Effector CD8-positive, alpha-beta T cell (primary cell): ENCODE measurements at places on chromosomes 12 and 14.

GRCh38 chr14:88013750-88014349 lies 8.9 kb downstream of the GPR65 start:
- no peak for DNase-seq

DNA sequence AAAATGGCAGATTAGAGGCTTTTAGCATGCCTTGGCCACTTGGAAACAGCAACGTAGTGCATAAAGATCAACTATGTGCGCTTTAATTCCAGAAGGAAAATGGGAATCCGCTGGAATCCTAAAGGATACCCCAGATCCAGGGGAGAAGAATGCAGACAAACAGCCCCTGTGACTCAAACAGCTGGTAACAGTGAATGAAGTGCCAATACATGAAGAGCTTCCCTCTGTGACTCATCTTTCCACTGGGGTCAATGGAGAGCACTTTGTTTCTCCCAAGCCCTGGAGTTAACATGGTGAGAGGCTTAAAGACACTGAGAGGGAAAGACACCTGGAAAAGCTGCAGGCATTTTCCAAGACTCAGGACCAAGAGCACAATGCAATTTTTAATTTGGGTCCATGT lies 263.1 kb downstream of the CEP128 start:
- DNase-seq = no peak

- no peak for DNase-seq
Observed at GRCh38 chr14:55701638-55702037, 121.6 kb downstream of the KTN1 start.

- DNase-seq = peak; percentile 6
Observed at GRCh38 chr14:75427482-75428229, at the start of gene JDP2. Gene JDP2 (plus strand): TSS chr14:75428022. CDS start chr14:75437921, 9,899 bp downstream.

DNA sequence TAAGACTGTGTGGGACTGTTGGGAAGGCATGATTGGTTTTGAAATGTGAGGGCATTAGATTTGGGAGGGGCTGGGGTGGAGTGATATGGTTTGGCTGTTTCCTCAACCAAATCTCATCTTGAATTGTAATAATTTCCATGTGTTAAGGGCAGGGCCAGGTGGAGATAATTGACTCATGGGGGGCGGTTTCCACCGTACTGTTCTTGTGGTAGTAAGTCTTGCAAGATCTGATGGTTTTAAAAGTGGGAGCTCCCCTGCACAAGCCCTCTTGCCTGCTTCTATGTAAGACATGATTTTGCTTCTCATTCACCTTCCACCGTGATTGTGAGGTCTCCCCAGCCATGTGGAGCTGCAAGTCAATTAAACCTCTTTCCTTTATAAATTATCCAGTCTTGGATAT lies 76.6 kb upstream of the PPFIA2 start:
- no peak for DNase-seq

DNA sequence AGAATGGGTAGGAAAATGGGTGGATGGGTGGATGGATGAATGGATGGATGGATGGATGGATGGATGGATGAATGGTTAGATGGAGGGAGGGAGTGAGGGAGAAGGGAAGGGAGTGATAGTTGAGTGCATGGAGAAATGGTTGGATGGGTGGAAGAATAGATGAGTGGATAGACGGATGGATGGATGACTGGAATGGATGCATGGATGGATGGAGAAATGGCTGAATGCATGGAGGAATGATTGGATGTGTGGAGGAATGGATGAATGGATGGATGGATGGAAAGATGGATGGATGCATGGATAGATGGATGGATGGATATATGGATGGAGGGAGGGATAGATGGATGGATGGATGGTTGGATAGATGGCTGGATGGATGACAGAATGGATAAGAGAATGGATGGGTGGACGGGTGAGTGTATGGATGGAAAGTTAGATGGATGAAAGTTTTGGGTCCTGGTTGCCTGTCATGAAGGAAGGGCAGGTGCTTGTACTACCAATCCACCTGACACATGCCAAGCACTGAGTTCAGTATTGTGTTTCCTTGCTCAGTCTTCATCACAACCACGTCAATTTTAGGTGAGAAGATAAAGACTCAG lies 286.5 kb upstream of the RTL1 start:
- no peak for DNase-seq

DNA sequence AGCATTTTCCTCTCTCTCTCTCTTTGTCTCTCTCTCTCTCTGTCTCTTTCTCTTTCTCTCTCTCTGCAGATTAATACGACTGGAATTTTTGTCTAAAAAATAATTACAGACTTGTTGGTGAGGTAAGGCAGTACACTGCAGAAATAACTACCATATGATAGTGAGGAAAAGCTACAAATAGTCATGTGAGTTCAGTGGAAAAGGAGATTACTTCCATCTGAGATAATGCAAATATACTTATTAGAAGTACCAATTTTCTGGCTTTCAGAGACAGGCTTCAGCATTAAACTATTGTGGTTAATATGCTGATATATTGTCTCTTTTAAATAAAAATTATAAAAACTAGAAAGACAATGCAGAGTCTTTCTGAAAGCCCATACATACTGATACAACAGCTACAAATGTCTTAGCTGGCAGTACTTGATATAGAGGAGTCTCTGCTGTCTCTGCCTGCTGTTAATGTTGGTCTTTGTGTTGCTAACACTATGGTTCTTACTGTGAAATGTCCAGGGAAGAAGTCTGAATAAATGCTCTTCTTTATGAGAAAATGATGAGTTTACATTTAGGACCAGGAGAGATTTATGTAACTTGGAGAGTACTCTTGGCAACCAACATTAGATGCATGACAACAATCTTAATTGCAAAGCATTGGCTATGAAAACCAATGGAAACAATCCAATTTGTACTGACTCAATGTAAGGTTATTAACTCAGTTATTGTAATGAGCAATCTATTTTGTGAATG lies 167.0 kb downstream of the LRFN5 start:
- no peak for DNase-seq

- DNase-seq = no peak
Observed at GRCh38 chr12:29050503-29050902, 98.6 kb upstream of the FAR2 start.

DNA sequence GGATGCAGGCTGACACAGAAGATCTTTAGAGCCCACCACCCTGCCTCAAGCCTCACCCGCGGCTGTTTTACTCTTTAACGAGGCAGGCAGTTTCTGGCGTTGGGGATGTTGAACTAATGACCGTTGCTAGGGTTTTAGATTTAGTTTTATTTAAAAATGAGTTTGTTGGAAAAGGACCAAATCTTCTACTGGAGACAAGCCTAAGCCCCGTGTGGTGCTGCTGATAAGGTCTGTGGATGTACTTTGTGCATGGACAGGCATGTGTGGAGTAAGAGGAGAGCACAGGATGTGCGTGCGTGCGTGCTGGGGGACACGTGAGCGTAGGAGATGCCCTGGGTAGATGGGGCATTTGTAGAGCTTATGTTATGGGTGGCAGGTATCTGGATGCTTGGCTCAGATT lies 5.7 kb downstream of the NTF3 start:
- no peak for DNase-seq

DNA sequence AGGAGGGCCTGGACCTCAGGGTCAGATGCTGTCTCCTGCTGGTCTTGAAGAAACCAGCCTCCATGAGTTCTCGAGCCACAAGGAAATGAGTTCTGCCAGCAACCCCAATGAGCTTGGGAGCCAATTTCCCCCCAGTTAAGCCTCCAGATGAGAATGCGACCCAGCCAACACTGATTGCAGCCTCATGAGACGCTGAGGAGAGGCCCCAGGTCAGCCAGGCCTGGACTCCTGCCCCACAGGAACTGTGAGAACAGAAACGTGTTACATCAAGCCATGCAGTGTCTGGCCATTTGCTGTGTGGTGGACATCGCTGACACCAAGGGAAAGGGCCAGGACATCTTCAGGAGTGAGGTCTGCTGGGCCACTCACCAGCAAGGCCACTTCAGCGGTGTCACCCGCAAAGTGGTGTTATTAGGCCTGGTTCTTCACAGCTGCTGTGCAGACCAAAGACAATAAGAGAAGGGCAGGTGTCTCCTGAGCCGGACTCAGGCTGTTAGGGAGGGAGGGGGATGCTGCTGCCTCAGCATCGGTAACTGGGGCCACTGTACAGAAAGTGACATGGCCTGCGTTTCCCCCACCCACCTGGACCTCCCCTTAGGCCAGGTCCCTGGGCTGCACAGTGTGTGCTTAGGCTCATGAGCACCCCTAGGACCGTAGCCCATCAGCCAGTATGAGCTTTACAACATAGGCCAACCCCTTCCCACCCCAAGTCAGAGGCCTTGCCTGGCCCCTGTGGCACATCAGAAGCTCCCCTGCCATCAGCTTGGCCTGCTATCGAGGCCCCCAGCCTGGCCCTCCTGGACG lies 272.4 kb upstream of the RTL1 start:
- no peak for DNase-seq

DNA sequence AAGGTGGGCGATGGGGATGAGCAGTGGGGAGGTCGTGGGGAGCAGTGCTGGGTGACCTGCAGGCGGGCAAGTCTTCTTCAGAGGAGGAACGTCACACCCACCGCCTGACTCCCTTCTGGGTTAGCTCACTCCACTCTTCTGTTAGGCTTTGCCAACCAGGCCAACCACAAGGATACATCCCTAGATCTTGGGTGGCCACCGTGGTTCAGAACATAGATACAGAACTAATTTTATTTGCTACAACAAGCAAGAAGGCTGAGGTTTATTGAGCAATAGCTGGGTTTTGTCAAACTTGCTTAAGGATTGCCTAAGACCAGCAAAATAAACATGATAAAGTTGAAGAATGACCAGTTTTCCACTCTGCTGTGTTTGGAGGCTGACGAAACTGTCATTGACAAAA lies 109.4 kb downstream of the DACT1 start:
- no peak for DNase-seq

- DNase-seq = no peak
Observed at GRCh38 chr12:110344657-110345056, 58.9 kb downstream of the ANAPC7 start.

GRCh38 chr14:73477618-73478266 lies 13.0 kb upstream of the RIOX1 start:
- no peak for DNase-seq

GRCh38 chr12:75874441-75874840 lies 157.1 kb downstream of the PHLDA1 start:
- DNase-seq = no peak

- DNase-seq = no peak
Observed at GRCh38 chr12:68967046-68967445, 34.1 kb upstream of the CPM start.

- no peak for DNase-seq
Observed at GRCh38 chr12:13537623-13538022, 341.1 kb downstream of the EMP1 start.

GRCh38 chr12:7090222-7090998 lies 1.8 kb downstream of the C1R start:
- DNase-seq = no peak

DNA sequence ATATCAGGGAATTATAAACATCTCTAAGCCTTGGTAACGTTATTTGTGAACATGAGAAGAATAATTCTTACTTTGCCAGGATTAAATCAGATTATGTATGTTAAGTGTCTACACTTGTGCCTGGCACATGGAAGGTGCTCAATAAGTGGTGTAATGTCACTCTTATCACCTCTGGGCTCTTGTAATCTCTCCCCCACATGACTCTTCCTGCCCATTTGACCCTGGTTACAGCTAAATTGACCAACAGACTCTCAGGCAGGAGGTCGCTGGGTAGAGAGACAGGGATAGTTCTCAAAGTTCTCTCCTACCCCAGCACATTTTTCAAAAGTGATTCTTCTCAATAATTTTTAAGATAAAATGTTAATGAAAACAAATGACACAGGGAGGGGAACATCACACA lies 137.8 kb upstream of the FRMD6 start:
- DNase-seq = no peak

DNA sequence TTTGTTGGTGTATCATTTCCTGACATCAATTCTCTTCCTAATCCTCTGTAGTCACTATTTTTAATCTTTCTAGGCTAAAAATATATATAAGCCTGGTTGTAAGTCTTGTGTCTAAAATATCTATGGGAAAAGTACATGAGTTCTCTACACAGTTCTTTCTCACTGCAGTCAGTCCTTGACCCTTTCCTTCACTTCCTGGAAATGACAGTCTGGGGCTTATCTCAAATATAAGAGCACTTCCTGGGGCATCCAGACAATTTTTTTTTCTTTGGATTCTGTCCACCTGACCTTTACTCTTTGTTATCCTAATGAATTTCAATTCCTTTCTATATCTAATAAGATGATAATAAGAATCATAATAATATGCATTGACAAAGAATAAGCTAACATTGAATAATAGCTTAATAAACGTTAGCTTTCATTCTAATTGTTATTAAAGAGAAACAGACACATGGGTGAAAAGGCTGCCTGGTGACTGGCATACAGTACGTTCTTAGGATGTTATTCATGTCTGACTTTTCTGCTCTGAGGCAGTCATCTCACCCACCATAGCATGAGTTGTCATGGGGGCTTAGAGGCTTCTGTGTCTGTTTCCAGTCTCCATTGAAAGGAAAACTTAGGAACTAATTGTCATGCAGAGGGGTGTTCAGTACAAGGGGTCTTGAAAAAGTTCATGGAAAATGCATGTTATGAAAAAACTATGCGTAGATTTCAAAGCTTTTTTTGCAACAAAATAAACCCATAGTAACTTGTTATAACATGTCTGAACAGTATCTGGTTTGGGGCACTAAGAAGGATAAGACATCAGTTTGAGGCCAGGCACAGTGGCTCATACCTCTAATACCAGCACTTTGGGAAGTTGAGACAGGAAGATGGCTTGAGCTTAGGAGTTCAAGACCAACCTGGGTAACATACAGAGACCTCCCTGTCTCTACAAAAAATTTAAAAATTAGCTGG lies 66.2 kb upstream of the DNM1L start:
- DNase-seq = no peak

- no peak for DNase-seq
Observed at GRCh38 chr12:52349196-52349595, 18.1 kb downstream of the KRT85 start.

DNA sequence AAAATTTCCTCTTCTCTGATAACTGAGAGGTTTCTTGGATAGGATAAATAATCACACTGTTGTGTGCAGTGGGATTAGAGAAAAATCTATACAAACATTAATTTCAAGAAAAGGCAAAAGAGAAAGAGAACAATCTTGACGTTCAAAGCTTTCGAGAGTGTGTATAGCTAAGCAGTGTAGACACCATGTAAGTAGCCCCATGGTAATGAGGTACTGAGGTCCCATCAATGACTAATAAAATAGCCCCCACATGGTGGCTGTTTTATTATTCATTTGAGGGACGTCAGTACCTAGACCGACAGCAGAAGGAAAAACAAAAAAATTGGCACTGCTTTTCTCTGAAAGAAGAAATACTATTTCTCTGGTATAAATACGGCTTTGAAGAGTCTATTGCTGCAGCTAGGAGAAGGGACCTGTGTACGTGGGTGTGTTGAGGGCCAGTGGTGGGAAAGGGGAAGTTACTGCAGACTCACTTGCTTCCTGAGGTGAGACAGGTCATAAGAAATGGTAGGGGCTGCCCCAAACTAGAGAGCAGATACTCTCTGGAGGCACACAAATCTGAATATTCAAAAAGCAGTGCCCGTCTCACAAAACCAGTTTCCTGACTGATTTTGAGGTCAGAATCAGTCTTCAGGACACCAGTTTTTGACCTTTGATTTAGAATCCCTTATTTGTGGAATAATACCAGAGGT lies 339.8 kb downstream of the EMP1 start:
- no peak for DNase-seq

GRCh38 chr14:59037620-59038019 lies 150.8 kb upstream of the DAAM1 start:
- DNase-seq = no peak
